ENCODE measurements at places on chromosomes 16 and 17.

- DNase-seq = no peak
Measured at GRCh38 chr17:17959520-17960361, 12.5 kb downstream of the TOM1L2 start.

- DNase-seq = no peak
Measured at GRCh38 chr17:60554377-60554788, 28.3 kb upstream of the APPBP2 start.

- DNase-seq = no peak
Measured at GRCh38 chr17:81379523-81379942, 15.7 kb upstream of the BAHCC1 start.

- DNase-seq = no peak
Measured at GRCh38 chr16:9309844-9310243, 218.4 kb downstream of the HAPSTR1 start.

- no peak for DNase-seq
Measured at GRCh38 chr16:2955779-2956578, 8.1 kb upstream of the KREMEN2 start.

DNA sequence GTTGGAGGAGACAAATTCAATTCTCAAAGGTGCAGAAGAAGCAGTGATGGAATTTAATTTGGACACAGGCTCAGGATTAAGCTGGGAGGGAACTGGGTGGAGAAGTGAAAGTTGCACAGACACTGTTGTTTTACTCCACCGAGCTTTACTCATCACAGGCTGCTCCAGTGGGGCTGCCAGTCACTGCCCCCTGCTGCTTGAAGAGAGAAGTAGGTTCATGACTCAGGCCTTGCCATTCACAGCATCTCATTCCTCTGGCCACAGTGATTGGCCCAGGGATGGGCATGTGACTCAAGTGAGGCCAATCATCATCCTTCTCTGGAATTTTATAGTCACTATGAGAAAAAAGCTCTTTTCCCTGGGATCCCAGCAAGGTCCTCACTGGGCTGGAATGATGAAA, 11.8 kb downstream of the GNAO1 start:
- peak; percentile 52 for DNase-seq

- DNase-seq = no peak
Measured at GRCh38 chr16:85984947-85985451, 86.0 kb downstream of the IRF8 start.

DNA sequence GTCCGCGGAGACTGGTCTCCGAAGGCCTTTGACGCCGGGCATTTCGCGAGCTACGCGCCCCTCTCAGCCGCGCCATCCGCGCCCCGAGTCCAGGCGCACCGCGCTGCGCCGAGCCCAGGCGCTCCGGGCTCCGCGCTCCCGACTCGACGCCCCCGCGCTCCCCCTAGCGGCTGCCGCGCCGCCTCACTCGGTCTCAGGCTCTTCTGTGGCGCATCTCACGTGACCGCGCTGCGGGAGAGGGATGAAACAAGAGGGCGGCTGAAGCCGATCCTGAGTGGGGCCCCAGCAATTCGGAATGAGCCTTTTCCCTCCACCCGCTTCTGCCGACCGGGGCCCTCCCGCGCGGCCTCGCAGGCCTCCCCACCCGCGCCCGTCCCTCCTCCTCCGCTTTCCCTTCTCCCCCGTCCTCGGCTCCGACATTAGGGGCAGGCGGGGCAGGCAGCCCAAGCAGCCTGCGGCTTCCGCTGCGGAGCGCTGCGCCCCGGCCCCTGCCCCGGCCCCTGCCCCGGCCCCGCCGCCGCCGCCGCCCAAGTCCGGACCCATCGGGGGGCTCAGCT, 42.5 kb upstream of the AMZ2 start:
- DNase-seq = peak; percentile 93

GRCh38 chr17:35087731-35088355, 24.3 kb upstream of the RFFL start:
- no peak for DNase-seq

GRCh38 chr16:31700200-31700529, 172.5 kb downstream of the AHSP start:
- DNase-seq = no peak

DNA sequence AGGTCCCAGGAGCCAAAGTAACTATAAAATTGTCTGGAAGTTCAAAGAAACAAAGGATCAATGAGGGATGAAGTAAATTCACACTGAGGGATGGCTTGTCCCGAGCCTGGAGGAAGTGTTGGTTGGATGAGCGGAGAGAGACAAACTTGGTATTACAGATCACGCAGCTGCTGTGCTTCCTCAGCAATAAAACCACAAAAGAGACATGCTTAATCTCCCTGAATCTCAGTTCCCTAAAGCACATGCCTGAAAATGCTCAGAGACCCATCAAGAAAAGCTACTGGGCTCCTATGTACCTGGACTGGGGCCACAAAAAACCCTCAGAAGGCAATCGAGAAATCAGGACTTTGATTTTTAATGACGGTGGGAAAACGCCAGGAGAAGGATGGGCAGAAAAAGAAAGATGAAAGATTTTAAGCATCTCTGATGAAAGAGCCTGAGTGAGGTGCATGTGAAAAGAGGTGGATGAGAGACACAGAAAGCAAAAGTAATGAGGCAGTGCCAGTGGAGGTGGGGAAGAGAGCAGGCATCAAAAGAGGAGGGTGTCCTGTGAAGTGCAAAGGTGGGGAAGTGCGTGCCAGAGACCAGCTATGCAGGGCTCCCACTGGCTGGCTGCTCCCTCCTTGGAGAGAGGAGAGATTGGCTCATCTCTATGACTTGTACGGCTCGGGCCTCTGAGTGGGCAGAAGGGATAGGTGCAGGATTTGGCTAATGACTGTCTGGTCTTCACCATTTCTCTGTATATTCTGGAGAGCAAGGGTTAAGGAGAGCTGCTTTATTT, 143.7 kb downstream of the ABCC12 start:
- DNase-seq = no peak

DNA sequence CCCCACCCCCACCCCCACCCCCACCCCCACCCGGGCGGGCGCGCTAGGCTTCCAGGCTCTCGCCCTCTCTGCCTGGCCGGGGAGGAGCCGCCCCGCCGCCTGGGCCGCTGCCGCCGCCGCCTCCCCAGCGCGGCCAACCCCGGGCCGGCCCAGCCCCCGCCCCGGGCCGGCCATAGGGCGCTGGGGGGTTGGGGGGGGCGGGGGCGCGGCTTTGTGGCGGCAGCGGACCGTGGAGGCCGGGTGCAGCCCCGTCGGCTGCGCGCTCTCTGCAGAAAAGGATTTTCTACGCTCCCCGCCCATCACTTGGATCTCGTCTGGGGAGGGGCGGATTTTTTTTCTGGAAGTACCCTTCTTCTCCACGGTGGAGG, 230.9 kb downstream of the MRTFB start:
- no peak for DNase-seq

DNA sequence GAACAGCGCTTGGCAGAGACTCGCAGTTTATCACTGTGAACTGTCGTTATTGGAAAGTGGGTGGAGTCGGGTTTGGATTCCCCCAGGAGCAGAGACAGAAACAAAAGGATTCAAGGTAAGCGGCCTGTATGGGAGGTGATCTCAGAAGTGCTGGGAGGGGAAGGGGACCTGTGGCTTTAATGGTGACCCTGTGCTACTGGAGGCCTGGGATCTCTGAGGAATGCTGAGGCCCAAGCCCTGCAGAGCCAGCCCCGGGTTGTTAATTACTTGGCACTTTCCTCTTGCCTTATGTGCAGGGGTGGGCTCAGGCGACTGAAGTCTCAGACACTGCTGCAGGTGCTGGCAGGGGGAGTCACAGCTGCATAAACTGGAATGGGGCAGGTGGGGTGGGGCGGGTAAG, 27.4 kb downstream of the IRF8 start:
- no peak for DNase-seq

DNA sequence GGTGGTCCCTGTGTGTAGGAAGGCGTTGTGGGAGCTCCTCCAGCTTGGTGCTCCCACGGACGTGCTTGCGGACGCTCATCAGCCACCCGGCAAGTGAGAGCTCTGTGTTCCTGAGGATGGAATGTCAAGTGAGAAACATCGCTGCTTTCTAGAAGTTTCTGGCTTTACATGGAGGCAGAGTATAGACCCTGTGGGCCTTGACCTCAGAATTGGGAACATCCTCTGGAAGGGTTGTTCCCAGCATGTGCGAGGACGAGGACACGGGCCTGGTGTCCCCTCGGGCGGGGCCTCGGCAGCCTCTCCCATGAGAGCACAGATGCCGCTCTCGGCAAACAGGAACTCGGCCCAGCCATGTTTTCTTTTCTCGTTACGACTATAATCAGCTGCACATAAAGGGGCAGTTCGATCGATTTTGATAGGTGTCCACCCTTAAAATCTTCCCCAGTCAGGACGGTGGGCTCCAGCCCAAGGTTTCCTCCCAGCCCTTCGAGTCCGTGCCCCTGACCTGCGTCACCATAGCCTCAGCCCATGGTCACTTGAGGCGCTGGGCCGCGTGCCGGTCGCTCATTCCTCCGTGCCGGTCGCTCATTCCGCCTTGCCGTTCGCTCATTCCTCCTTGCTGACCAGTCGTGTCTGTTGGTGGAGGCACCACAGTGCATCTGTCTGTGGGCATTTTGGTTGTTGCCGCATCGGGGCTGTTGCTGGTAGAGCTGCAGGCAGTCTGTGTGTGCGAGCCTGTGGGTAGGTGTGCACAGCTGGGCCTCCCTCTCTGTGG, 91.3 kb upstream of the ZNF750 start:
- no peak for DNase-seq

GRCh38 chr17:57464191-57464864, 208.0 kb downstream of the MSI2 start:
- DNase-seq = no peak

DNA sequence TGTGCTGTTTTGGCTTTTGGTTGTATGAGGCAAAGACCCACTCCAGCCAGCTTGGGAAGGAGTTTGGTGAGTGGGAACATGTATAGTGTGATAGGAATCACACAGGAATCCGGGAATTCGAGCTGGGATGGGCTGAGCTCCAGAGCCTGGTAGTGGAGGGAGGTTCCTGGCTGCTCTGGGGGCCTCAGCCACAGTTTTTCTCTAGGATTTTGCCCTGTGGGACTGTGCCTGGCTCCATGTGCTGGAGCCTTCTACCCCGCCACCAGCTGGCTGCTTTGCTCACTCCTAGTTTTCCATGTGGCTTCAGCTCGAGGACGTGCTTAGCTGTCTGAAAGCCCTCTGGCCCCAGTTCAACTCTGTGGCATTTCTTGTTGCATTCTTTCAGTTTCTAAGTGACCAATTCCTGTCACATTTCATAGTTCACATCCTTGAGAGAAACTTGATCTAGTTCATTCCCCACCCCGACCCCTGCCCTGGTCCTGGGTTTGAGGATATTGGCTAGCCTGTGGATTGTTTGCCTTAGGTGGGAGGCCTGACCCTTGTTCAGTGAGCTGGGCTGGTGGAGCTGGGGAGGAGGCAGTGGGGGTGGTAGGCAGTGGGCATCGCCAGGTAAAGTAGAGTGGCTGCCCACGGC, 5.0 kb downstream of the SEC14L1 start:
- DNase-seq = no peak

DNA sequence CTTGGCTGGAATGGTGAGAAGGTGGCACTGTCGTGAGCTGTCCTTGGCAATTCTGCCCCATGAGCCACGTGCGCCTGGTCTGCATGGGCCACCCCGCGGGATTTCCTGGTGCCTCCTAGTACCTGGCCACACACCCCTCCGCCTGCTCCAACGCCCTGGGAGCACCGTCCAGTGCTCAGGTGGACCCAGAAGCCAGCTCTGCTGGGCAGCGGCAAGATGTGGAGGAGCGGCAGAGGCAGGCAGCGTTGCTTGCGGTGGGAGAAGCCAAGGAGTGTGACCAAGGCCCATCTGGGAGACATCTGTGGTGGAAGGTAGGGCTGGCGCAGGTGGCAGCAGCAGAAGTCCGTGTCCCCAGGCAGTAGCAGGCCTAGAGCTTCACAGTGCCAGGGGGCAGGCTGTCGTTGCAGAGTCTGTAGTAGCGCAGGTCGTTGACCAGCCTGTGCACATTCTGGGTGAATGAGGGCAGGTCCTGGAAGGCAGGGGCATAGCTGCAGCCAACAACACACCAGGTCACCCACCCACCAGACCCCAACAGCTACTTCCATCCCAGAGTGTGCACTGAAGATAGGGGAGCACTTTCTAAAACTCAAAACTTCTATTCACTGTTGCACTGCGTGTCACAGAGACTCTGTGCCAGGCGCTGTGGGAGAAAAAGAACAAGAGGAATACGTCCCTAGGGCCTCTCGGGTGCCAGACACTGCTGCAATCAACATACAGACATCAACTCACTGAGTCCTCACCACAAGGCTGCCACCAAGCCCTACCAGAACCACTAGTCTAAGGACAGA, 34.9 kb upstream of the GSG1L start:
- no peak for DNase-seq

DNA sequence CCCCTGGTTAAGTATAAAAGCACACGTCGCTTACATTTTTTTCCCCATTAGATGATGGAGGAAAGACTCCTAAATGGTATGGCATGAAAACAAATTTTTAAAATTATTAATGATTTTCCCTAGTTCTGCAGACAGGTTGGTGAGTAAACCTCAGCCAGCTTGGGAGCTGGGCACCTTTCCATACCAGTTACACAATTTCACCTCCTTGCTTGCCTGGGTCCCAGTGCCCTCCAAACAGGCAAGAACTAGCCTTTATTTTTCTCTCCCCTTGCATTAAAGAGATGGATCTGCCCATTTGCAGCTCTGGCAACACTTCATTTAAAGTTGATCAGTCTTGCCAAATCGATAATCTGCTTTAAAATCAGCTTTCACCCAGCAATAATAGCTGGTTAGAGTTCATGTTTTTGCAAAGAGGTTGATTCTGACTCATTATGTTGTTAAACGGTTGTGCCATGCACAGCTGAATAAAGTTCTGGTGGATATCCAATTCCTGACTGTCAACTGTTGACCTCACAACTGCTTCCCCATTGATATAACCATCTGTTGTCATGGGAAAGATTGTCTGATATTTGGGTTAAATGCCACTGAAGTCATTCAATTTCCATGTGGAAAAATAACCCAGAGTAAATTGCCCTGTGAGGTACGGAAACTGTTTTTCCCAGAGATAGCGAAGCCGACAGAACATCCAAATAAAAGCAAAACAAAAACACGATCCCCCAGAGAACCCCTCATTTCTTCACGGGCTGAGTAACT, 1.3 kb downstream of the C17orf58 start:
- DNase-seq = no peak

GRCh38 chr16:72961115-72961832, 86.7 kb downstream of the ZFHX3 start:
- DNase-seq = no peak

- DNase-seq = no peak
Measured at GRCh38 chr16:8788578-8789172, 8.8 kb downstream of the TMEM186 start.

- no peak for DNase-seq
Measured at GRCh38 chr17:32854832-32855389, 22.0 kb downstream of the MYO1D start.

DNA sequence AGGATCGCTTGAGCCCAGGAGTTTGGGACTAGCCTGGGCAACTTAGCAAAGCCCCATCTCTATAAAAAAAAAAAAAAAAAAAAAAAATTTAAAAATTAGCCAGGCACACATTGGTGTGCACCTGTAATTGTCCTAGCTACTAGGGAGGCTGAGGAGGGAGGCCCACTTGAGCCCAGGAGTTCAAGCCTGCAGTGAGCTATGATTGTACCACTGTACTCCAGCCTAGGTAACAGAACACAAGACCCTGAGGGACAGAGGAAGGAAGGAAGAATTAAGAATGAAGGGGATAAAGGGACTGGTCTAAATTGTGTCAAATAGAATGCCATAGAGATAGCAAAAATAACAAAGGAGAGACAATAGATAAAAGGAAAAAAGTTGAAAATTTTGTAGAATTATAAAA, 102.8 kb downstream of the TRIM37 start:
- DNase-seq = no peak
